Chondrocyte (in vitro differentiated cells): ENCODE measurements at places on chromosomes 7 and 10. TPM values are rescaled to one million over a fixed set of nuclear protein-coding genes. Genes with fewer than 3 reads are reported as not detected.

- DNase-seq = no peak
These were observed 126.1 kb upstream of the TMEM196 start for GRCh38 chr7:19899529-19899928.

- no peak for DNase-seq
These were observed 18.4 kb downstream of the GIMAP5 start for GRCh38 chr7:150755473-150756099.

- no peak for DNase-seq
These were observed 32.8 kb upstream of the NUB1 start for GRCh38 chr7:151308791-151309190.

DNA sequence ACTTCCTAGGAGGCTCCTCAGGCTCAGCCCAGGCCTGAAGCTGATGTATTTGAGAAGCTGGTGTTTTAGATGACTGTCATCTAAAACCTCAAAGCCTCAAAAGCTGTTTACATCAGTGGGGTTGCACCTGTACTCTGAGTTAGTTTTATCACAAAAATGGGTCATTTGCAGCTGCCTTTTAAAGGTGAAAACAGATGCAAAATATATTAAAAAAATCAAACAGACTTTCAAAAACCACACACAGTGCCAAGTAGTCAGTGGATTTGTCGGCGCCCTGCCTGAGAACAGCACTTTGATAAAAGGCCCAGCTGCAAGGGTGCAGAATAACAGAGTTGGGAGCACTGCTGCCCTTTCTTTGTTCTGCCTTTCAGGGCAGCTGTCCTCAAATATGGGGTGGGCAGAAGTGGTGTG is 103.0 kb downstream of the VOPP1 start:
- no peak for DNase-seq

The SRRM3 gene
- total RNA-seq = 1.4 to 2.6 TPM (median 1.7 TPM) in 3 replicates

DNA sequence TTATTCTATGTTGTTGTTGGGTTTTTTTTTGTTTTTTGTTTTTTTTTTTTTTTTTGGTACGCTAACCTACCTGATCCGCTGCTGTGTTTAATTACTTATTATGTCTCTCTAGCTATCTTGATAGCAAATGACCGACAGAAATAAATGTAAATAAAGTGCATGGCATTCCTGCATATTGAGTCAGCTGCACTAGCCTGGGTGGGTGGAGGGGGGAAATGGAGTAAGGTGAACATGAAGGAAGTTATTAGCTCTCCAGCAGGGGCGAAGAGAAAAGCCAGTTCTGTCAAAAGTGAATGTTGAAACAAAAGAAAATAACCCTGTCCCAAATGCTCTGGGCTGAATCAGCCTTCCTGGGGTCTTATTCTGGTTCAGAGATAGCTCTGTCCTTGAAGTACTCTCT is 210.7 kb upstream of the MDFIC start:
- no peak for DNase-seq

DNA sequence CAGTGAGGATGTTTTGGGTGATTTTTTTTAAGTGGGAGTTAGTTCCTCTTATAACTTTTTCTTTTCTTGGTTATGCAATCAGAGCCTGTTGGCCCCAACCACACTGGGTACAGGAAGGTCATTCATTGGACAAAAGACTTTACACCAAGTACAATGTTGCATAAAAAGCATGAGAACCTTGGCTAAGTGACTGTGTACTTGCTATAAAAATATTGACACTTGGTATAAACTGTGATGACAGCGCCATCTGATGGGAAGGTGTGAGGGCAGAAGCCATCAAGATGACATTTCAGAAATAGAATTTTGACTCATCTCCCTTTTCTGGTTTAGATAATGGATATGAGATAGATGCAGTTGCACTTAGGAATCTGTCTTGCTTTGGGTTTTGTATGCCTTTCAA is 126.4 kb upstream of the CCDC6 start:
- DNase-seq = no peak

The LIPM gene
- not detected in 3 replicates for total RNA-seq

GRCh38 chr10:70732569-70732968 is 52.6 kb downstream of the TBATA start:
- no peak for DNase-seq

DNA sequence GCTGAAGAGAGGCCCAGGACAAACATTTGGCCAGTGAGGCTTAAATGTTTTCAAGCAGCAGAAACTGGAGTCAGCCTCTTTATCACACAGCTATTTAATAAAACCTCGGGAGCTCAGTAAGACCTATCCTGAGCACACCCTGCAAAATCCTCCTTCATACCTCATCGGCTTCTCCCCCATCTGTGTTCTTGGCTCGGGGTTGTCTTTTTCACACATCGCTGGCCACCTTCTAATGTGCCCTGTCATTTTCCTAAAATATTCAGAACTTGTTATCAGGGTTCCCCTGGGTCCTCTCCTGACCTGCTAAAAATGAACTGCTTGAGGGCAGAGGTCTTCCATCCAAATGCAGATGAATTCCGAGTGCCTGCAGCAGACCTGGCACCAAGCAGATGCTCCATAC is 310.3 kb upstream of the AKR1E2 start:
- no peak for DNase-seq

- DNase-seq = no peak
These were observed 6.7 kb downstream of the KCNH2 start for GRCh38 chr7:150971242-150972022.

- no peak for DNase-seq
These were observed 211.1 kb upstream of the IGFBP3 start for GRCh38 chr7:46131916-46132795.
